ENCODE measurements at places on chromosomes 6 and 20.

DNA sequence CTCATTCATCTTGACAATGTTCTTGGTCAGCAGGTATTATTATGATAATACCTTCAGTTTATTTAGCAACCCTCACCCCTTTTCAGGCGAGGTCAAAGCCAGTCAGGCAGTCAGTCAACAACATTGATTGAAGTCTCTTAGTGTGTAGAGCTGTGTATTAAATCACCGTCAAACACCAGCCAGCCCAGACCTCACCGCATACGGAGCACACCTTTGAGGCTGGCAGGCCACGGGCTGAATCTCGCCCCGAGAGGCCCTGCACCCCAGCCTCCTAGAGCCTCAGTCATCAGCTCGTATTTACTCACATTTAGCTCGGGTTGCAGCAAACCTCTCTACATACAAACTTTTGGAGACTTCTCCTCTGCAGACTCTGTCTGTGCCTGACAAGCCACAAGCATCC is 36.0 kb upstream of the FOXA2 start:
- DNase-seq, result no peak

GRCh38 chr6:54044059-54044458 is 67.2 kb upstream of the MLIP start:
- DNase-seq, result no peak

DNA sequence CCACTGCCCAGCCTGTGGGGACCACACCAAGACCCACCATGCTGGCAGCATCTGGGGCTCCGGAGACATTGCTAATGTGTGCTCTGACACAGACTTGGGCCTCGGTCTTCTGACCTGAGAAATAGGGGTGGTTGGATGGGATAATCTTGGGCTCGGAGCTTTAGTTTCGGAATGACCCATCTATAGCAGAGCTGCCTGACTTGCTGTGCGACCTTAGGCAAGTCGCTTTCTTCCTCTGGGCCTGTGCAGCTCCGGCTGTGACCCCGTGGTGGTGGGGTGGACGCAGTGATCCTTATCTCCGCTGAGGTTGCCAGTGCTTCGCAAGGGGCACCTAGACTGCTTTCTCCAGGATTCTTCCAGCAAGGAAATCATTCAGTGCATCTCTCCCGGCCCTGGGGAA is 43.7 kb downstream of the CEBPB start:
- no peak for DNase-seq

DNA sequence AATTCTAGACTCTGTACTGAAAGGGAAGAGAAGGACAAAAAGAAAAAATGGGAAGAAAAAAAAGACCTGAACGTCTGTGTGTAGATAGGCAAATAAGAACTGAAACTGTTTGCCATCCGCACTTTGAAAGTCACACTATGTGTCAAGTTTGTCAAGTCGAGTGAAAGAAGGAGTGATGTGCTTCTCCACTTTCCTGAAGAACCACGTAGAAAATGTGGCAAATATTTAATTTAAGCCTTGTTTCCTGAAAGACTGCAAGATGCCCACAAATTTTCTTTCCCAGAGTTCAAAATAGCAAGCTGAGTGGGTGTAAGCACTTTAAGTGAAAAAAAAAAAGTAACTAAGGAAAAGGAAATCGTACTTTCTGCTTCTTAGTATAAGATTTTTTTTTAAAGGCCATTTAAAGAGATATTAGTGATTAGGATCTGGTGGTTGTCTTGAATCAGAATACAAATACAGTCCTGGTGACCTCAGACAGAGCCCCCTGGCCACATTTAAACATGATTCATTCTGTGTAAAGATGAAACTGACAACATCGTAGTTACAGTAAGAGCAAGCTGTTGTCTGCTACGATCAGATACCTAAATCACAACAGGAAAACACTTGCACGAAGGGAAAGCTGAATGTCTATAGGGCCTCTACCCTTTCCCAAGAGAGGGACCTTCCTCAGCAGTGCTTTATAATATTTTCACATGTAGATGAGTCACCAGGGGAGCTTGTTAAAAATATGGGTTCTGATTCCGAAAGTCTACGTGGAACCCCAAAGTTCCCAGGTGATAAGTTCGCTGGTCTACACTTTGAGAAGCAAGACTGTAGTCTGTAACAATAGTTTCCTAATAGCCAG is 102.3 kb downstream of the HIVEP2 start:
- peak; percentile 41 for DNase-seq

DNA sequence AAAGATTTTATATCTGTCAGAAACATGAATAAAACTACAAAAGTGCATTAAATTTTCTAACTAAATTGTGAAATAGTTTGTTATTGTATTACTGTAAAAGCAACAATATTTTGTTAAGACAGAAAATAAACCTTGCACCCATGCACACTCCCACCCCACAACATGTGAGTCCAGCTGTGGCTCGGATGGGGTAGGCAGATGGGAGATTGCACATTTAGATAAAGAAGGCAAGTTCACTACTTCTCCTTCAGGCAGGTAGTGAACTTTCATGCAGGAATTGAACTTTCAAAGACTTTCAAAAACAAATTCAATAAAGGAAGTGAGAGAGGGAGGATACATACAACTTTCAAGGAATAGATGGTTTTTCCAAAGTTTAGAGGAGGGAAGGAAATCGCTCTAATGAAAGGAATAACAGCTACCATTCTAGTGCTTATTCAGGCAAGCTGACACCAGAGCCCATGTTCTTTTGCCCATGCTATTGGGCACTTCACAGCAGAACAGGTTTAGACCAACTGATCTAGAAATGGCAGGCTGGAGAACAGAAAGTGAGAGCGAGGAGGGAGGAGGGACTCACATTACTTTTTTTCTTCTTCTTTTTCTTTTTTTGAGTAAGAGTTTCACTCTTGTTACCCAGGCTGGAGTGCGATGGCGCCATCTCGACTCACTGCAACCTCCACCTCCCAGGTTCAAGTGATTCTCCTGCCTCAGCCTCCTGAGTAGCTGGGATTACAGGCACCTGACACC is 28.5 kb downstream of the SF3B5 start:
- no peak for DNase-seq

DNA sequence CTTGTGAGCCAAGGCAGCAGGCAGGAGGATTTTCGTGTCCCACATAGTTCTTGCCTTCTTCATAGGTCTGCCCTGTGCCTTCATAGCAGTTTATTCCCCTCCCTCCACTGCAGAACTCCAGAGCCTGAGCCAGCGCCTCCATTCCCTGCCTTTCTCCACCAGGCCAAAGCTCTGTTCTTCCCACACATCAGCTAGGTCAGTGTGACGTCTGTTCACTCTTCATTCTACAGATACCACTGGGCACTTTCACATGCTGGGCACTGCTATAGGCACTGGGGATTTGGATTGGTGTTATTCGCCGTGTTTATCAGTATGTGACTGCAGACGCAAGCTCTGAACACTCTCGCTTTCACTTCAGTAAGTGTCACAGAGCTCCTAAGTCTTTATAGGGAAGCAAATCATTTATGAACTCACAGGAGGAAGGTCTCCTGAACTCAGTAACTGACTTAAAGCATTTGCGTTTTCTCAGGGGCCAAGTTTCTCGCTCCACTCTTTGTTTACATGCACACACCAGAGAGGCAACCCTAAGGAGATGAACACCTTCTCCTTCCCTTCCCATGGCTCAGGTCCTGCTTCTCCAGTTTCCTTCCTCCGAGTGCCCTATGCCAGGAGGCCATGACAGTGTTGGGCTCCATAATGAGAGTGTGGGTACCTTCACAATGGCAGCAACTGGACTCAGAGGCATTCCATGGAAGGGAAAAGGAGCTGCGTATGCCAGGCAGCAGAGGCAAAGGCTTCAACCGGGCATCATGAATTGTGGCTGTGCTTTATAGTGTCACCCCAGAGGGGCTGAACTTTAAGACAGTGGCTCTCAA is 6.3 kb upstream of the APMAP start:
- no peak for DNase-seq

DNA sequence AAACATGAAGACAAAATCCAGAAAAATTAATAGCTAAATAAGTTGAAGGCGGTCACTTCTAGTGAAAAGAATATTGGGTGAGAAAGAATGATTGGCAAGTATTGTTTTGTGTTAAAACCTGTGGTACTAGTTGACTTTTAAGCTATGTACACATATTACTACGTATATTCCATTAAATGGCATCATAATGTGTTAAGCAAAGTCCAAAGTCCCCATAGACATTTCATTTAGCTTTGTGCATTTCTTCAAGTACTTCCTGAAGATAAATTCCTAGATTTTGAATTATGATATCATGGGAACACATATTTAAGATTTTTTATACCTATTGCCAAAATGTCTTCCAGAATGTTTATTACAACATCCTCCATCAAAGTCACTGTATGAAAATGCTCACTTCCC is 272.7 kb upstream of the IRAK1BP1 start:
- DNase-seq, result peak; percentile 42

DNA sequence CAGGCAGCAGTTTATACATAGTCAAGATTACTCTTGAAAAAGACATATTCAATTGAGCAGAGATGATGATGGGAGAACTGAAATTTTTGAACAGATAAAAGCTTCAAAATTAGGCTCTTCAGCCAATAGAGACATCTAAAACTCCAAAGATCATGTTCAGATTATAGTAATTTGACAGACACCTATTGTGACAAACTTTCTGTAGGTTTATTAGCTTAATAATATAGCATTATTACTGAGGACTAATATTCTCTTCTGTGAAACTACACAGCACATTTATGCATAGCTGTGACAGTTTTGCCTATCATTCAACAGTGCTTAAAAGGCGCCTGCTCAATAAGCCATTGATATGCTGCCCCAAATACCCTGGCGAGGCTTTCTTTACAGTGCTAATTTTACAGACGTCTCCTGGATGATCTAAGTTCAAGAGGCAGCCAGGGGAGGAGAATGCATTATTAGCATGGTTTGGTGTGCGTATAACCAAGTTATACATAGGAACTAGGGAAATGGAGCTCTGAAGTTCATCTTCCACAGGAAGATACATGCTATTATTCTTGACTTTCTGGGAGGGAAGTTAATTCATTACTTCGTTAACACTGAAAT is 21.5 kb downstream of the PLAGL1 start:
- no peak for DNase-seq

- no peak for DNase-seq
Measured at GRCh38 chr6:157677235-157677634, 145.8 kb upstream of the SNX9 start.

GRCh38 chr20:41645372-41645771 is 27.2 kb upstream of the CHD6 start:
- DNase-seq, result no peak

DNA sequence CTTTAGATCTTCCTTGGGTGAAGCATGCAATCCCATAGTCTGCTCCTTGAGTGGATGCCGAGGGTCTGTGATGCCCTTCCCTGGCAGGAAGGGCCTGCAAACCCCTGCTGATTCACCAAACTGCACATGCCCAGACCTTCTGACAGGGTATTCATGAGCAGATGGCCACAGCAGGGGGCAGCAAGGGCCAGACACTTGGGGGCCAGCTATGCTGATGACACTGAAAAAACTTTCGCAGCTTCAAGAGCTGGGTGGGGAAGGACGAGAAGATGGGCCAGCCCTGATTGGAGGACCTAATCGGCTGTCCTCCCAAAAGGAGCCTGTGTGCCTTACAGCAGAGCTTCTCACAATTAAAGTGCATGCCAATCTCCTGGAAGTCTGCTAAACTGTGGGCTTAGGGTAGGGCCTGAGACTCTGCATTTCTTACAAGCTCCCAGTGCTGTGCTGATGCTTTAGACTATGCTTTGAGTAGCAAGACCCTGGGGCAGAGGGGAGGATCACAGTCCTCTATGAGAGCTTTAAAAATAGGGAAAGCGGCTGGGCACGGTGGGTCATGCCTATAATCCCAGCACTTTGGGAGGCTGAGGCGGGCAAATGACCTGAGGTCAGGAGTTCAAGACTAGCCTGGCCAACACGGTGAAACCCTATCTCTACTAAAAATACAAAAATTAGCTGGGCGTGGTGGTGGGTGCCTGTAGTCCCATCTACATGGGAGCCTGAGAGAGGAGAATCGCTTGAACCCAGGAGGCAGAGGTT is 15.2 kb upstream of the GDAP1L1 start:
- no peak for DNase-seq

GRCh38 chr6:158066136-158066781 is 84.6 kb downstream of the SYNJ2 start:
- no peak for DNase-seq

GRCh38 chr20:18541741-18542140 is 25.5 kb upstream of the SMIM26 start:
- DNase-seq, result no peak

GRCh38 chr6:87826424-87826823 is 124.4 kb upstream of the AKIRIN2 start:
- no peak for DNase-seq

- DNase-seq, result no peak
Measured at GRCh38 chr6:143611580-143611979, 66.2 kb upstream of the PHACTR2 start.

DNA sequence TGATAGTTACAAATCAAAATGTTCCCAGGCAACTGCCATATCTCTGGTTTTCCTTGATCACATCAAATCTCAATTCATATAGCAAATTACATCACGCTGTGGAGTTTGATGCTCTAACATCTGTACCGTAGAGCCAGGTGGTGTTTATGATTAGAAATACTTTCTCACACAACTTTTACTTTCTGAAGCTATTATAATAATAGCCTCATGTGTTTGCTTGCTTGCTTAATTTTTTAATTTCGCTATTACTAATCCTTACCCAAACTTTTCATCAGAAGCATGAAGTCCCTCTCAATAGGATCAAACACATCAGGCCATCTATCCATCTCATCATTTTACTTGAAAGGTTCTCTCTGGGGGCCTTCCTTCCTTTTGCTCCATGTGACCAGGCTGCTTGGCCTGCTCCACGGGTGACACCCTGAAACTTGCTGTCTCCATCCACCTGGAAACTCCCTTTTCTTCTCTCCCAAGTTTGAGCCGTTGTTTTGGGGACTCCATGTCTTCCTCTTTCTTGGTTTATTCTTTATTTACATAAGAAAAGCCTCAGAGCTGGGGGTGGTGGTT is 75.4 kb downstream of the ADAT2 start:
- DNase-seq, result no peak

DNA sequence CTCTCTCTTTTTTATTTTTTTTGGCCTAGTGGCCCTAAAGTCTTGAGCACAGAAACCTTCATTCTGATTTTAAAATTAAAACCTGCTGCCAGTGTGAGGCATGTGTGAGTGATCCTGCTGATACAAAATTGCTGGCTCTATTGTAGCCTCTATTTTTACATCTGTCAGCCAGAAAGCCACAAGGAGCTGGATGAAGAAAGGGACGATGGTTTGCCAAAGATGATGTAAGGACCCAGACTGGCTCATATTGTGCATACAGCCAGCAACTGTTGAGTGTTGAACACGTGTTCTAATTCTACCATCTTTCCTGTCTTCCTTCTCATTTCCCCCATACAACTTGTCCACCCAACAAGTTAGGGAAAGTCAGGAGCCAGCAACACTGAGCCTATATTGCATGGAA is 40.8 kb upstream of the ATXN1 start:
- peak; percentile 95 for DNase-seq

Measured in fibroblast of upper back skin (primary cell).